ENCODE measurements at places on chromosomes 16 and 17. TPM values are rescaled to one million over a fixed set of nuclear protein-coding genes. Genes with fewer than 3 reads are reported as not detected.

The RAB40B gene
- total RNA-seq: 32.8 TPM

The JMJD6 gene
- total RNA-seq: 30.8 TPM

The OR3A3 gene
- total RNA-seq: not detected

The CLDN7 gene
- total RNA-seq: 0.57 TPM

The CDRT15L2 gene
- not detected for total RNA-seq

The ARHGDIG gene
- 0.69 TPM for total RNA-seq

The BBS2 gene
- 49.9 TPM for total RNA-seq

The SCO1 gene
- 25.9 TPM for total RNA-seq

The ZNF597 gene
- total RNA-seq: 1.1 TPM

The GRIN2C gene
- 0.42 TPM for total RNA-seq

The CPNE7 gene
- total RNA-seq: not detected

The SPNS2 gene
- total RNA-seq: 6.4 TPM

The SECTM1 gene
- total RNA-seq: 1.2 TPM

The CHP2 gene
- total RNA-seq: not detected

The ZNF688 gene
- 21.2 TPM for total RNA-seq

The ITGB4 gene
- 3.9 TPM for total RNA-seq

The LRRC46 gene
- total RNA-seq: 0.54 TPM

The CNGB1 gene
- not detected for total RNA-seq

The CEP295NL gene
- 0.39 TPM for total RNA-seq

The BAHCC1 gene
- total RNA-seq: 6.0 TPM

The SLC52A1 gene
- not detected for total RNA-seq

The PDILT gene
- total RNA-seq: not detected

The CFAP119 gene
- 0.69 TPM for total RNA-seq

The MYH1 gene
- total RNA-seq: 2,943 TPM

The KRTAP4-1 gene
- total RNA-seq: not detected

The GGT6 gene
- not detected for total RNA-seq

The KREMEN2 gene
- not detected for total RNA-seq

The AOC2 gene
- total RNA-seq: 0.87 TPM

The ALOX15B gene
- not detected for total RNA-seq

The GPR142 gene
- total RNA-seq: not detected

The PMFBP1 gene
- 0.16 TPM for total RNA-seq

The ABCA6 gene
- 21.2 TPM for total RNA-seq
